Memory B cell (primary cell): ENCODE measurements at places on chromosomes 4 and X.

- DNase-seq, result no peak
Measured at GRCh38 chrX:10040961-10041360, 73.8 kb downstream of the CLDN34 start.

DNA sequence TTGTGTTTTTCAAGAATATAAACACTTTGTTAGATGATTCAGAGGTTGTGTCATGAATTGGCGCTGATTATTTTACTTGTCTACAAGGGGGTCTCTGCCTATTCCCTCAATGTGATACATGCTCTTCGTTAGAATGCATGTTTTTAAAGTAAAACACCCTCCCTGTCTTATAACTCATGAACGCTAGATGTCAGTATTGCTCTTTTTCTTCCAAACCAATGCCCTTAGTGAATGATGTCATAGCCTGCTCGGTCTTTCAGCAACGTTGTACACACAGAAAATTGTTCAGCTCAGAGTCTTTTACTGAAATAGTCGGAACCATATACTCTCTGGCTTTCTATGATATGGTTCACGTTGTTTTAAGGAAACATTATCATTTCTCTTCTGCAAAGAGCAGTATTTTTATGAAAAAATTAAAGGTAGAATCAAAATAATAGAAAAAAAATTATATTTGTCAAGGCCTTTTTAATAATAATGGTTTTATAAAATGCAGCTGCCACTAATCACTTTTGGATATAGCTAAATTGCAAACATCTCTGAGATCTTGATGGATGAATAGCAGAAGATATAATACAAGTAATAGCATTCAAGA lies 292.9 kb downstream of the TLL1 start:
- no peak for DNase-seq

DNA sequence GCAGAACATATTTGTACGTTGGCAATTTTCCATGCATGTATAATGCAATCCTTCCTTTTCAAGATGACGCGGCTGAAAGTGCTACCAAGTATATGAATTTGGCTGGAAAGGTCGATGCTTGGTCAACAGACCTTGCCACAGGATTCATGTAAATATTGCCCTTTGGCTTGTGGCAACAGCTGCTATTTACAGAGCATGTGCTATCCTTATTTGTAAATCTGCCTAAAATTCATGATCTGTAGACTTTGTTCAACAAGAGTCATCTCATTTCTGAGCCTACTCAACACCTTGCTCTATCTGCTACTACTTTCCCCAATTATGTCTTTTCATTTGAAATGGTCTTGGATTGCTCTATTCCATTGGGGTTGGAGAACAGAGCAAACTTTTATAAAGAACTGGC lies 1.9 kb upstream of the SMARCA1 start:
- DNase-seq, result no peak

GRCh38 chr4:32148111-32148666 lies 1428.0 kb downstream of the PCDH7 start:
- no peak for DNase-seq

- DNase-seq, result peak; percentile 41
Measured at GRCh38 chr4:154332681-154333421, 158.7 kb downstream of the DCHS2 start.

DNA sequence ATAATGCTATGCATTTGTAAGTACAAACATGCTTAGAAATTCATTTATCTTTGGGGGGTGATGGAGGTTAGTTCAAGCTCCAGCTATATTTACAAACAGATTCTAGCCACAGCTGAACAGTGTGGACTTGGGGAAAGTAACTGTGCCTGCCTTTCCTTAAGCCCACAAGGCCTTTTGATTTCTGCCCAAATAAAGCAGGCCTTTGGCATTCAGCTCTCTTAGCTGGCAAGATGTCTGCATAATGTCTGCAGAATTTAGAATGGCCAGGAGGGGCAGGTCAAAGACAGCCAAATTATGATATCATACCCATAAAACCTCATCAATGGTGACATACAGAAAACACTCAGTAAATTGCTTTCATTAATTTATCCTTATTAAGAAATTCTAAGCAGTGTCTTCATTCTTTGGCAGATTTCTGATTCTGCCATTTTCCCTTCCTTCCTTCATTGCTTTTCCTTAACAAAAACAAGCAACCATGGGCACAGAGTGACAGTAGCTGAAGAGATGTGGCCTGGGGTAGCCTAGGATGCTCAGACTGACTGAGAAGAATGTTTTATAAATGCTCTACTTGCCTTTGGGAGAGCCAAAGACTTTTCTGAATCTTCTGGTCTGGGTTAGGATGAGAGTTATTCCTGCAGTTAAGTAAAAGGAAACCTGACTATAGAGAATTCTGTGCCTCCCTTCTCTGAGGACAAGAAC lies 538.7 kb upstream of the NR3C2 start:
- DNase-seq, result no peak

- DNase-seq, result no peak
Measured at GRCh38 chr4:89152972-89153371, 41.6 kb downstream of the TIGD2 start.

- DNase-seq, result peak; percentile 98
Measured at GRCh38 chrX:1453951-1454785, 1.5 kb upstream of the ASMTL start.
